ENCODE measurements at places on chromosomes 12 and 14.

- DNase-seq, result no peak
Observed at GRCh38 chr12:32084017-32084688, 22.5 kb upstream of the BICD1 start.

DNA sequence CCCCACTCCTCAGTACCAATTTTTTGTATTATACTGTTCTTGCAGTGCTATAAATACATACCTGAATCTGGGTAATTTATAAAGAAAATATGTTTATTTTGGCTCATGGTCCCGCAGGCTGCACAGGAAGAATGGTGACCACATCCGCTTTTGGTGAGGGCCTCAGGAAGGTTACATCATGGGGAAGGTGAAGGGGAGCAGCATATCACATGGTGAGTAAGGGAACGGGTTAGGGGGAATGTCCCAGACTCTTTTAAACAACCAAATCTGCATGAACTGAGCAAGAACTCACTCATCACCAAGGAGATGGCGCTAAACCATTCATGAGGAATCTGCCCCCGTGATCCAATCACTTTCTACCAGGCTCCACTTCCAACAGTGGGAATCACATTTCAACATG lies 40.0 kb downstream of the OSBPL8 start:
- no peak for DNase-seq

GRCh38 chr12:57008178-57008577 lies 1.8 kb upstream of the ZBTB39 start:
- no peak for DNase-seq

DNA sequence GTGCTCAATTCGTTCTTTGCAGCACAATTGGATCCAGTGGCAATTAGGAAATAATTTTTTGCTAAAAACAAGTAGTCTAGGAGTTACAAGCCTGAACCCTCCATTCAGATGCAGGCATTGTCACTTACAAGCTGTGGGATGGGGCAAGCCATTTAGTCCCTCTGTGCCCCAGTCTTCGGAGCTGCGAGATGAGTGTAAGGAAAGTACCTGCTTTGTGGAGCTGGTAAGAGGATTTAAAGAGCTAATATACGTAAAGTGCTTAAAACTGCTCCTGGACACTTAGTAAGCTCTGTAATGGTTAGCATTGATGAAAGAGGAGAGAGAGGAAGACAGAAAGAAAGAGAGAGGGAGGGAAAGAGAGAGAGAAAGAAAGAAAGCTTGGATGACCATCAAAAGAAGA lies 112.5 kb downstream of the LGMN start:
- DNase-seq, result no peak

DNA sequence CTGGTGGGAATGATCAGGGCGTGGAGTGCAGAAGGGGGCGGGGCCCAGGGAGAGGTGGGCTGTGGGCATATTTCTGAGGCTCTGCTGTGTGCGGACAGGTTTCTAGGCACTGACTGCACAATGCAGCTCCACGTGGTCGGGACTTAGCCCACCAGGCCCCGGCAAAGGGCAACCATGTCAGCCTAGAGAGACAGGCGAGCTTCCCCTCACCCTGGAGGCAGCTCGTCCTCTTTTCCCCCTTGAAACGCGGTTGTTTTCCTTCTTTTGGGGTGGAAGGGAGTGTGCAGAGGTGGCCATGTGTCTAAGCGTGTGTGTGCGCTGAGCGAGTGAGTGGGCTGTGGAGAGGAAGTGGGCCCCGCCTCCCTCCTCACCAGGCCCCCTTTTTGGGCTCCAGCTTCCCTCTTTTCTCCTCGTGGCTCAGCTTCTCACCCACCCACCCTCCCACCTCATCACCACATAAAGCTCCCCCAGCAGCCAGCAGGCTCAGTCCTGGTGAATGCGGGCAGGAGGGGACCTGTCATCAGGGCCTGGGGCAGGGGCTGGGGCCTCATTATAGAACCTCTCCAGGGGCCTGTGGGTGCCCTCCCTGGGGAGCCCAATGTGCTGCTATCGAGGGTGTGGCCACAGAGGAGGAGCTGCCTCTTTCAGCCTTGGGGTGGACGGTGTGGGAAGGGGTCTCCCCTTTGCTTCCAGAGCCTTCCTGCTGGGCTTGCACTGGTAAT lies 22.0 kb downstream of the LRTM2 start:
- no peak for DNase-seq

GRCh38 chr14:70999117-70999516 lies 91.9 kb downstream of the PCNX1 start:
- DNase-seq, result no peak

- DNase-seq, result no peak
Observed at GRCh38 chr12:71804505-71804904, 35.1 kb upstream of the TBC1D15 start.

DNA sequence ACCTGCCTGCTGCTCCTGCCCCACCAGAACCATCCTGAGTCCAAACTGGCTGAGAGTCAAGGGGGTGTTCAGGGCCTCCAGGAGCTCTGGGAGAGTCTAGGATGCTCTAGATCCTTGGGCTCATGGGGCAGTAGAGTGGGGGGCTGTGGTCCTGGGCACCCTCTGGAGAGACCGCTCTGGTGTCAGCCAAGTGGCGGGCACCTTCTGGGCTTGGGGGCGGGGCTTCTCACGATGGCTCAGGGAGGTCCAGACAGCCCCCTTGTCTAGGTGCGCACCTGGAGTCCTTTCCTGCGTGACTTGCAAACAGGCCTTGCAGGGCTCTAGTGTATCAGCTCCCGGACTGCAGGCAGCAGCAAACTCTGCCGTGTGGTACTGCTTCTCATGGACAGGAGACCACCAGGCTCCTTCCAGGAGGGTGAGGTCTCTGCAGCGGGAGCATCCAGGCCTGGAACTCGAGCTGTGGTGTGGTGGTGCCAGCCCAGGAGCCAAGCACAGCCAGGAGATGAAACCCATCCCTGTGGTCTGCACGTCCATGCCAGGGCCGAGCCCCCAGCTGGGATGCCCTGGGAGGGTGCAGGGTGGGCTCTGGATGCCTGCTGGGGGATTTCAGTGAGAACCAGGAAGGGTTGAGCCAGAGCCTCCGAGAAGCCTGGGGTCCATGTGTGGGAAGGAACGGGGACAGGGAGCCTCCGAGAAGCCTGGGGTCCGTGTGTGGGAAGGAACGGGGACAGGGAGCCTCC lies 15.0 kb downstream of the PACS2 start:
- no peak for DNase-seq

DNA sequence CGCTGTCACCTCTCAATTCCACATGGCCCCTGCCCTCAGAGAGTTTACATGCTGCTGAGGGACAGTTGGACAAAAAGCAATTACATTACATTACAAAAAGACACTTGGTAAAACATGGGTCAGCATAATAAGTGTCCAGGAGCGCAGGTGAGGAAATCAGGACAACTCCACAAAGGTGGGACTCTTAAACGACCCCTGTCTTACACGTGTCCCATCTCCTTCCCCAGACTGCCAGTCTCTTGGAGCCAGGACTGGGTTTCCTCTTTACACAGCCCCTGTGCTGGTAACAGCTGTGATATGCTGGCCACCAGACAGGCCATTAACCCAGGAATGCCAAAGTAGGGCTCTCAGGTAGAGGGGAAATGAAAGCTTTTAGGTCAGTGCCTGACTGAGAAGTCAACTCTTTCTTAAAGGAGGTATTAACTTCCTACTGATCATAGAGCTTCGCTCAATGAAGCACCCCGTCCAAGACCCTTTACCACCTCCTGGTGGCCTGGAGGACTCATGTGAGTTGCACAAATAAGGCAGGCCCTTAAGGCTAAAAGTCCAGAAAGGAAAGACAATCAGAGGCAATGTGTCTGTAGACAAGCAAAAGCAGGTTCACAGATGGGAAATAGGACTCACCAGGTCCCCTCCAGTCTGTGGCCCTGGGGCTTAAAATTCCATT lies 55.5 kb downstream of the ANO2 start:
- DNase-seq, result no peak

- no peak for DNase-seq
Observed at GRCh38 chr14:101992708-101993107, 28.3 kb downstream of the DYNC1H1 start.

DNA sequence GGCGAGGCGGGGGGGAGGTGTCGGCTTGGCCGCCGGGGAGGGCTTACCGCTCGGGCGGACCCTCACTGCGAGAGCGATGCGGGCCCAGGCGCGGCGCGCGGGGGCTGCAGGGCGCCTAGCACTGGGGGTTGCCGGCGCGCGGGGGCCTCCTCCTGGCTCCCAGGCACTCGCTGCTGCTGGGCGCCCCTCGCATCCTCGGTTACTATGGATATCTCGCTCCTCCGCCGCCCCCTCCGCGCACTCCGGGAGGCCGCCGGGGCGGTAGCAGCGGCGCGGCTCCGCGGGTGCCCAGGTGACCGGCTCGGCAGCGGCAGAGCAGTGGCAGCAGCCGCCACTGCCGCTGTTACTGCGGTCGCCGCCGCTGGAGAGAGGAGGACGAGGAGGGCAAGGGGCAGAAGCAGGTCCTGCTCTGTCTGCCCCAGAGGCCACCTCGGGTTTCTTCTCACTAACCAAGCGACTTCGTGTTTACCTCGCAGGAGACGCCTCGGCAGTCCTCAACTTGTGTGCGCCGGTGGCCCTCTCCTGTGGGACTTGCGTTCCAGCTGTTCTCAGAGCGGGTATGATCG lies 250.1 kb downstream of the APAF1 start:
- DNase-seq, result no peak
